Skeletal muscle cell (primary cell): ENCODE measurements at places on chromosomes 2 and 18.

DNA sequence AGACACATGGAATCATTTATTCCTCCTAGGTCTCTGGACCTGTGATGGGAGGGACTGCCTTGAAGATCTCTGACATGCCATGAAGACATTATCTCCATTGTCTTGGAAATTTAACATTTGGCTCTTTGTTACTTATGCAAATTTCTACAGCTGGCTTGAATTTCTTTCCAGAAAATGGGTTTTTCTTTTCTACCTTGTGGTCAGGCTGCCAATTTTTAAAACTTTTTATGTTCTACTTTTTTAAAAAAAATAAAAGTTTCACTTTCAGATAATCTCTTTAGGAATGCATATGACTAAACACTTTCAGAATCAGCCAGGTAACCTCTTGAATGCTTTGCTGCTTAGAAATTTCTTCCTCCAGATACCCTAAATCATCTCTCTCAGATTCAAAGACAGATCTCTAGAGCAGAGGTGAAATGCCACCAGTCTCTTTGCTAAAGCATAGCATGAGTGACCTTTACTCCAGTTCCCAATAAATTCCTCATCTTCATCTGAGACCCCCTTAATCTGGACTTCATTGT is 209.6 kb downstream of the RPRM start:
- DNase-seq, result no peak

DNA sequence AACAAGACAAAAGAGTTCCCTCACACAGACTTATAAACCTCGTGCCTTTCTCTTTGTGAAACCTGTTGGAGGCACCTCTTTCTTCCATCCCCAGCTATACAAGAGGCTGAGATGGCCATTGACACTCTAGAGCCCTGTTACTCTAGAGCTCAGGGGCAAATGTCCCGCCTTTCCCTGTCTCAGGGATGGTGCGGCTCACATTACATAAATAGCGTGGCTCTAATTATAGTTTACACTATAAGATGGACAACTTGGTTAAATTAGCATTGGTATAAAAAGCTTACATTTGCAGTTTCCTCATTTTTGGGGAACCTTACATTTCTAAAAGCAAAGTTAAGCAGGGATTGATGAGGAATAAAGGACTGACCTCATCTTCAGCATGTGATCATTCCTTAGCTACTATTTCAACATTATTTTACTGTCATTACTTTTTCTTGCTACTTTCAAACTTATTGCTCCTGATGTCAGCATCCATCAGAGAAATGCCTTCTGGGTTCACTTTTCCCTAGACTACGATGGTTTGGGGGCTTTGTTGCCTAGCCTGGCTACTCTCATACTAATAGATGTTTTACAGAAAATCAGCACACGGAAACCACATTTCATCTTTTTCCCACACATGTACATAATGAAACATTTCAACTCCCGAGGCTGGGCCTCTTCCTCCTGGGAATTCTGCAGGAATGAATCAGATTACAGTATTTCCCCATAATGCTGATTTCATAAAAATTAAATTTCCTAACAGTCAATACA is 40.4 kb downstream of the FTCDNL1 start:
- DNase-seq, result peak; percentile 65

GRCh38 chr2:15043336-15044058 is 411.0 kb downstream of the LRATD1 start:
- no peak for DNase-seq

DNA sequence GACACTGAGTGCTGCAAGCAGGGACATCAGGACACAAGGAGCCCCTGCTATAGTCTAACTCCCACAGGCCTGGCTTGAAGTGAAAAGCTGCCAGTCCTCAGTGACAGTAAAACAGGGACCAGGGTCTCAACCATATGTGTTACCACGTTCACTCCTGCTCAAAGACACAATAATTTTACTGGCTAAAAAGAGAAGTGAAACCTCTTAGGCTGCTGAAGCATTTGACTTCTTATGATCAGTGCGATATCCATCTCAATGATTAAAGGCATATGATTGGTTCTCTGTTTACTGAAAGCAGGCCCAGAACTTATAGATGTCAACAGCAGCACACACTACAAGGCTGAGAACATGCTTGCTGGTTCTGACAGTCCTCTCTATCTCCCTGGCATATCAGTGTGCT is 129.8 kb upstream of the LMAN1 start:
- DNase-seq, result no peak

- no peak for DNase-seq
These were observed 56.1 kb upstream of the HDAC4 start for GRCh38 chr2:239456940-239457339.
